ENCODE measurements at places on chromosomes 13 and 19. TPM values are rescaled to one million over a fixed set of nuclear protein-coding genes. Genes with fewer than 3 reads are reported as not detected.

GRCh38 chr19:46776927-46777911 is 11.2 kb downstream of the SLC1A5 start:
- no peak overlapping the region for H3K4me3 ChIP-seq

- DNase-seq: peak; percentile 55
- H3K4me1 ChIP-seq: peaks cover 23% of the 10 kb centered on the region
- peak overlapping the region; percentile 28 for H3K4me3 ChIP-seq
- no peak overlapping the region for H3K27ac ChIP-seq
- no peaks in the 10 kb centered on the region for H3K27me3 ChIP-seq
These were observed 79.7 kb upstream of the MBNL2 start for GRCh38 chr13:97142452-97142851.

- H3K36me3 ChIP-seq: no peaks in the 10 kb centered on the region
- H3K4me3 ChIP-seq: no peak within 1 kb of the TSS
- H3K4me1 ChIP-seq: no peaks in the 10 kb centered on the region
- DNase-seq: peak; percentile 87
These were observed at the start of gene ZNF556 for GRCh38 chr19:2867025-2867991. TSS of gene ZNF556 (plus strand) at chr19:2867335. CDS start at chr19:2867422, 87 bp downstream.

DNA sequence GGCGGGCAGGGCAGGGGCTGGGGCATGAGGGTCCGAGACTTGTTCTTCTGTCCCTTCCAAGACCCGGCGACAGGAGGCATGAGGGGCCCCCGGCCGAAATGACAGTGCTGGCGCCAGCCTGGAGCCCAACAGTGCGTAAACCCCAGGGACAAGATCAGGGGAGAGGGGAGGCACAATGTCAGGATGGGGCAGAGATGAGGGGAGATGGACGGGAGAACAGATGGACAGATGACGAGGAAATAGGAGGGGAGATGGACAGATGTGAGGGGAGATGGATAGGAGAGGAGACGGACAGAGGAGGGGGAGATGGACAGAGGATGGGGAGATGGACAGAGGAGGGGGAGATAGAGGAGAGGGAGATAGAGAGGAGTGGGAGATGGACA is 518 bp downstream of the FLT3LG start:
- no peak overlapping the region for H3K27ac ChIP-seq
- peak overlapping the region; percentile 75 for H3K4me3 ChIP-seq
- DNase-seq: no peak
- no peaks in the 10 kb centered on the region for H3K36me3 ChIP-seq

DNA sequence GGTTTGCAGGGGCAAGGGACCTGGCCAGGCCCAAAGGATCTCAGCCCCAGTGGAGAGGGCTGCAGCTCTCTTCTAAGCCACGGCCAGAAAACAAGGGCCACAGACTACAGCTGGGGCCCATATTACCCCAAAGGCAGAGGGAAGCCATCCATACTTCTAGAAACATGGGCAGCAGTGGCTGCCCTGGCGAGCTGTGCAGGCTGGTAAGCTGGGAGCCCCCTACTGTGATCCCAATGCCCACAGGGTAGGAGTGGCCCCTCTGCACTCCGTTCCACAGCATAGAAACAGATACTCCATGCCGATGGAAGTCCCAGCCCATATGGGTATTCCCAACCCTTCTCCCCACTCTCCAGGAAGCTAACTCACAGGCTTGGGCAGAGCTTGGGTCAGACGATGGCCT is 25.1 kb downstream of the VSTM2B start:
- H3K27me3 ChIP-seq: no peaks in the 10 kb centered on the region
- H3K4me1 ChIP-seq: no peaks in the 10 kb centered on the region
- DNase-seq: no peak
- no peak overlapping the region for H3K27ac ChIP-seq

- H3K4me1 ChIP-seq: no peaks in the 10 kb centered on the region
- H3K4me3 ChIP-seq: no peak overlapping the region
- H3K36me3 ChIP-seq: no peaks in the 10 kb centered on the region
- DNase-seq: no peak
These were observed 198.2 kb upstream of the TMTC4 start for GRCh38 chr13:100872761-100873160.

DDA1 gene
- total RNA-seq: 33.0 TPM

DAND5 gene
- 0.52 TPM for total RNA-seq

CGB2 gene
- not detected for total RNA-seq

PSG2 gene
- total RNA-seq: not detected

FFAR2 gene
- total RNA-seq: not detected

ZSCAN22 gene
- total RNA-seq: 5.3 TPM

LGI4 gene
- total RNA-seq: 0.22 TPM

TTC9B gene
- not detected for total RNA-seq

Measured in Karpas-422 (cell line).